A549 treated with AZD2906 at 1 μM for 4 hours (cell line): ENCODE measurements at places on chromosomes 7 and 10. TPM values are rescaled to one million over a fixed set of nuclear protein-coding genes. Genes with fewer than 3 reads are reported as not detected.

Gene STMP1
- total RNA-seq, result 28.1 to 31.7 TPM (median 30.6 TPM) in 5 replicates

Gene TACC2
- total RNA-seq, result 72.9 to 79.8 TPM (median 76.2 TPM) in 5 replicates

Gene BICC1
- total RNA-seq, result 17.0 to 25.8 TPM (median 18.2 TPM) in 5 replicates

Gene DNAJB9
- total RNA-seq, result 8.0 to 12.5 TPM (median 8.9 TPM) in 5 replicates

Gene TAS2R3
- total RNA-seq, result not detected in 5 replicates

Gene VPS37D
- 2.9 to 6.0 TPM (median 5.1 TPM) in 5 replicates for total RNA-seq

Gene HOXA5
- 3.3 to 5.9 TPM (median 4.0 TPM) in 5 replicates for total RNA-seq

Gene GPR158
- total RNA-seq, result 0.03 to 0.07 TPM (median 0.06 TPM) in 5 replicates

Gene CNPY1
- not detected in 5 replicates for total RNA-seq

Gene ZNF138
- total RNA-seq, result 2.4 to 3.0 TPM (median 2.9 TPM) in 5 replicates

Gene CPVL
- total RNA-seq, result 0.15 to 0.53 TPM (median 0.41 TPM) in 5 replicates

Gene ZNF425
- total RNA-seq, result 1.2 to 1.4 TPM (median 1.3 TPM) in 5 replicates

Gene MDFIC
- total RNA-seq, result 17.3 to 21.8 TPM (median 21.0 TPM) in 5 replicates
